ENCODE measurements at places on chromosomes 16 and 17.
A peak's percentile ranks its signal among the peaks of the same experiment; 100 is the strongest.

GRCh38 chr16:77548151-77548550 lies 113.3 kb upstream of the ADAMTS18 start:
- no peak for DNase-seq

DNA sequence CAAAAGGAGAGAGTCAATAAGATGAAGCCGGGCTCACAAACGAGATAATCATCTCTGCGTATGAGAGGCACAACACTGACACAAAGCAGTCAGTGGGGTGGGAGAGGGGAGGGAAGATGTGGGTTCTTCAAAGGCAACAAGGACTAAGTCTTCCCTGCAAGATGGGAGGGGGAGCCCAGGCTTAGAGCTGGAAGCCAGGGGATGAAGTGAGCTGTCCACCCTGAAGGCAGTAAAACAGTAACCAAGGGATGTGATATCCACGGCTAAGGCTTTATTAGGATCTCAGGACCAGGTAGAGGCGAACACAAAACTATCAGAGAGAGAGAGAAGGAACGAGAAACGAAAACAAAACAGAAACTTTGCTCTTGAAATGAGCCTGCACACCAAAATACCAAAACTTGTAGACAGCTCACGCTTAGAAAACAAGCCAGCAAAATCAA lies 115.9 kb downstream of the DYNLRB2 start:
- DNase-seq = peak; percentile 27

DNA sequence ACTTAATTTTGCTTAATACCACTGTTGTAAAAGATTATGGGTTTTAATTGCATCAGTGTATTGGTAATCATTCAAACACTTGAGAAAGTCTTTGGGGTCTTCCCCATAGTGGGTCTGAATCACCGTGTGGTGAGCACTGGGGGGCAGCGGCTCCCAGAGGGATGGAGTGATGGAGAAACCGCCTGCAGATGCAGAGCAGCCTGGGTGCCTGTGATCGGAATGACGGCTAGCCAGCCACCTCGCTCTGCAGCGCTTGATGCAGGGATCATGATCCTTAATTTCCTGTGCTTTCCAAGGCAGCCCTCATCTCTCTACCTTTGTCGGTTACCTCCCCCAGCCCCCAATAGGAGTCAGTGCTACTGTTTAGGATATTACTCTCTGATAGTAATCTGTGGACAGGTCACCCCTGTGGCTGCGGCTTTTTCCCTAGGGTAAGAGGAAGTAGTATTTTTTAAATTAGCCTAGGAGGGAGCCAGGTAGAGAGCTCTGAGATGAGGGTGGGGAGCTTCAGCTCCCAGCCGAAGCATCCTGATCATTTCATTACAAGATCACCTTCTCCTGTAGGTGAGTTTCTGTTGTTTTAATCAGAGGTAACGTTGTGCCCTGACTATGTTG lies 135.6 kb downstream of the MSI2 start:
- DNase-seq = no peak

GRCh38 chr17:75096082-75096625 lies 8.4 kb downstream of the SLC16A5 start:
- no peak for DNase-seq

GRCh38 chr16:82859662-82860061 lies 232.9 kb downstream of the CDH13 start:
- no peak for DNase-seq

DNA sequence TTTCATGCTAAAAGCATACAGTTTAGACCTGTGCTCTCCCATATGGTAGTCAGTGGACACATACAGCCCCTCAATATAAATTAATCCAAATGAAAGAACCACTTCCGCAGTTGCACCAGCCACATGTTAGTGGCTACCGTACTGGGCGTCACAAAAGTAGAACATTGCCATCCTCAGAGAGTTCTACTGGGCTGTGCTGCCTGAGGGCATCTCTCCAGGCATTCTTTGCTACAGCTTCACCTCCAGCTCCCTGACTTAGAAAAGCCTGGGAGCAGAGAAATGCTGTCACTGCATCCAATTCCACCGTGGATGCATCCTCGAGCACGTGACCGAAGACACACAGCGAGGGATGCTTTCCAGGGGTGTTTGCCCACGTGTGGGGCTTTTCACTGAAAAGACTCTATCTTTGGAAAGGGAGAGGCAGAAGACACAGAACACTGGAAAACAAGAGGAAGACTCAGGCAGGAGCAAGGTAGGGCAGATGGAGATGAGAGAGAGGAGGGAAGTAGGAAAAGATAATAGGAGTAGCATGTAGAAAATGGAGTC lies 86.4 kb downstream of the GAS7 start:
- DNase-seq = no peak

DNA sequence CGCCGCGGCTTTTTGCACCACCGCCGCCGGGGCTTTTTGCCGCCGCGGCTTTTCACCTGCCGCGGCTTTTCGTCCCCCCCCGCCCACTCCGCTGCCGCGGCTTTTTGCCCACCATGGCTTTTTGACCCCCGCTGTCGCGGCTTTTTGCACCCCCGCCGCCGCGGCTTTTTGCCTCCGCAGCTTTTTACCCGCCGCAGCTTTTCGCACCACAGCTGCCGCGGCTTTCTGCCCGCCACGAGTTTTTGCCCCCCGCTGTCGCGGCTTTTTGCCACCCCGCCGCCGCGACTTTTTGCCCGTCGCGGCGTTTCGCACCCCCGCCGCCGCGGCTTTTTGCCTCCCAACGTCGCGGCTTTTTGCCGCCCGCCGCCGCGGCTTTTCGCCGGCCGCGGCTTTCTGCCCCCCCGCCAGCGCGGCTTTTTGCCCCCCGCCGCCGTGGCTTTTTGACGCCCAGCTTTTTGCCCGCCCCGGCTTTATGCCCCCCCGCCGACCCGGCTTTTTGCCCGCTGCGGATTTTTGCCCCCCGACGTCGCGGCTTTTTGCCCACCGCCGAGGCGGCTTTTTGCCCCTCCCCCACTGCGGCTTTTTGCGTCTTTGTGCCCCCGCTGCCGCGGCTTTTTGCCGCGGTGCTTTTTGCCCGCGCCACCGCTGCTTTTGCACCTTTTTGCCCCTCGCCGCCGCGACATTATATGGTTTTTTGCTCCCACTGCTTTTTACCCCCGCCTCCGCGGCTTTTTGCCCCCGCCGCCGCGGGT lies 1343.6 kb downstream of the TP53TG3F start:
- DNase-seq = no peak

- no peak for DNase-seq
These were observed 5.1 kb downstream of the NBR1 start for GRCh38 chr17:43176119-43176570.

DNA sequence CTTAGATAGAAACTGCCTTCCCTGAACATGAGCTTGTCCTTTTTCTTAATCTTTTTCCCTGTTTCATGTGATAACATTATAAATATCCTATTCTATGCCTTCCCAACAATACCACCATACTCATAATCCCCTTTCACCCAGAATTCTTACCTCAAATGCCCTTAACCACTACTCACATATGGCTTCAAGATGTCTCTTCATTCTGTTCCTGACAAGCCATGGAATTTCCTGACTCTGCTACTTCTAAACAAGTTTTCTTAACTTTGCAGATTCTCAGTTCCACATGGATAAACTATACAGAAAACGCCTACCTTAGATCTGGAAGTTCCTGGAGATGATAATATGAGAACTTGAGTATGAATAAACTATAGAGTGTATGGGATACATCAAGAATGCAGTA lies 1217.8 kb downstream of the CDH8 start:
- DNase-seq = no peak

DNA sequence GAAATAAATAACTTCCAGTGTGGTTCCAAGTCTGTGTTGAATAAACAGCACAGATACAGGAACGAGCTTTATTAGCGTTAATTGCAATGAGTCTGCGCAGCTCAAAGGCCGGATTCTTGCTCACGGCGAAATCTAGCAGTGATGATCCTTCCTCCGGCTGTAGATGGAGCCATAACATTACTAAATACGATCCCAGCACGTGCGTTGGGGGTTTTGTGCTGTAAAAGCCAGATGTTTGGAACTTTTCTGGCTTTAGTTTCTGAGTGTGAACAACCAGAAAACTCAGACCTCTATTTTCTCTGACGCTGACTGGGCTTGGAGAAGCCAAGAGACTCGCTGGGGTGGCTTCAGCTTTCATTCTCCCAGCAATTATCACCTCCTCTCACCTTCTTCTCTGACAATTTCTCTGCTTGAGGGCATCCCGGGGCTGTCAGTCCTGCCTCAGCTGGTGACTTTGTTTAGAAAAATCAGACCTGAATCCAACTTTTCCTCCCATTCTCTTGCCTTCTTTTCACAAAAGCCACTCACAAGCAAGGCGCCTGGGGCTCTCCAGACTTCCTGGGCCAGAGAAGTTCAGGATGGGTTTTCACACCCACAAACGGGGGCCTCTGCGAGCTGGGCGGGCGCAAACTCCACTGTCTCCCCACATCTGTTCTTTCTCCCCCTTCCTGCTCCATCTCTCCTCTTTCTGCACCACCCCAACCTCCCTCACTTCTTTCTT lies 47.1 kb upstream of the AKTIP start:
- peak; percentile 45 for DNase-seq

GRCh38 chr17:70271200-70271599 lies 101.9 kb downstream of the KCNJ2 start:
- no peak for DNase-seq

DNA sequence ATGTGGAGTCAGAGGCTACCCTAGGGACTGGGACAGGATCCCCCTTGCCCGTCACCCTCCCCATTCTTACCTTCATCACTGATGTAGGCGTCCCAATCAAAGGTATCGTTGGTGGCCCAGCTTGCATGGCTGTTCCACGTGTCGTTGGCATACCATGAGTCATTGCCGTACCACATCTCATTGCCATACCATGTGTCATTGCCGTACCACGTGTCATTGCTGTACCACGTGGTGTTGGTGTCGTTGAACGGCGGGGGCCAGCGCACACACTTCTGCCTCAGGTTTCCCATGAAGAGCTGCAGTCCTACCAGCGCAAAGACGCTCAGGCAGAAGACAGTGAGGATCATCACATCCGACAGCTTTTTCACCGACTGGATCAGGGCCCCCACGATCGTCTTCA lies 4.8 kb downstream of the SCN4A start:
- DNase-seq = no peak
